Fibroblast of skin of left biceps (primary cell): ENCODE measurements at places on chromosomes 7 and 10.

GRCh38 chr7:40780460-40780859 lies 645.7 kb downstream of the SUGCT start:
- no peak for DNase-seq

- DNase-seq: no peak
Observed at GRCh38 chr10:95355301-95355700, 64.5 kb upstream of the PDLIM1 start.

DNA sequence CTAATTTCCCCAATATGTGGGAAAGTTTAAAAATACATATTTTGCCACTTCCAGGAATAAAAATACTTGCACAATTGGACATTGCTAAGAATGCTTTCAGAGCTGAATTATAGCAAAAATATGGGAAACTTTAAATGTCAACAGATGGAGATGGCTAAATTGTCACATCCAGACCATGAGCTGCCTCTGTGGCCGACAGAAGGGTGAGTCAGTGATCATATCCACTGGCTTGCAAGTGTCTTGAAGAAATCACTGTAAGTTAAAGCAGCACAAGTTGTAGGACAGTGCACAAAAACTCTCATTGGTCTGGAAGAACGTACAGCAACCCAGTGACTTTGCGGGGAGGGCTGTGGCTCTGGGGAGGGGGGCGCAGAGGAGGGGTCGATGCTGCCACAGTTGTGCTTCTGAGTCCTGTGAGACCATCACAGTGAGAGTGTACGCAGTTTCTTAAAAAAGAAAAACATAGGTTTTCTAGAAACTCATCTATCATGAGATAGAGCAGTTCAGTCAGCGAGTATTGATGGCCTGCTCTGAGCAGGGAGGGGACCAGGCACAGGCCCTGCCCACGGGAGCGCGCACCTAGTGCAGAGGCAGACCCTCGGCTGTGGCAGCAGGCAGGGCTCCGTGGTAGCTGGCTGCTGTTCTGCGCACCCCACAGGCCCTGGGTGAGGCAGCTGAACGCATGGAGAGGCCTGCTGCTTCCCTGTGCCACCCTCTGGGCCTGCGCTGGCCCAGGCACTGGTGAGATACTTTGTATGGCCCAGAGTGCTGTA lies 25.5 kb downstream of the LRRC27 start:
- no peak for DNase-seq

- no peak for DNase-seq
Observed at GRCh38 chr7:130734815-130735716, 1.1 kb upstream of the KLF14 start.

- no peak for DNase-seq
Observed at GRCh38 chr10:9786101-9786500, 1231.6 kb upstream of the CELF2 start.
